ENCODE measurements at places on chromosomes 1 and 21.
A peak's percentile ranks its signal among the peaks of the same experiment; 100 is the strongest.

- peak; percentile 22 for DNase-seq
Observed at GRCh38 chr1:62337706-62338631, 18.7 kb upstream of the KANK4 start.

DNA sequence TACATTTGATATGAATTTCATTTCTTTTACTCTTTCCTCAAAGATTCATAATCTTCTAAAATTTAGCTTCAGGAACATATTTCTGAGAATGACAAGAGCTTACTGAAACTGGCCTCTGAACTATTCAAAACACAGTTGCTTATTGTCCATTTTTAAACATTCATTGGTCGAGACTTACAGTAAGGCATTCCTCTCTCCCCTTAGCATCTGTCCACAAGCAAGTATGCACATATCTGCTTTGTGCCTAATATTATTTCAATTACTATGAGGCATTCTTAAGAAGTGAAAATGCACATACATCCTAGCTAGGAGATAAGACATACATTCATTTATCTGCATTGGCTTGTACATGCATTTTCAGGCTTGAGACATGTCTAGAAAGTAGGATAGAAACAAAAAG is 488.7 kb downstream of the PTBP2 start:
- no peak for DNase-seq

- no peak for DNase-seq
Observed at GRCh38 chr1:61280452-61280851, 198.1 kb downstream of the NFIA start.

GRCh38 chr21:25054689-25055088 is 552.6 kb downstream of the MRPL39 start:
- no peak for DNase-seq

DNA sequence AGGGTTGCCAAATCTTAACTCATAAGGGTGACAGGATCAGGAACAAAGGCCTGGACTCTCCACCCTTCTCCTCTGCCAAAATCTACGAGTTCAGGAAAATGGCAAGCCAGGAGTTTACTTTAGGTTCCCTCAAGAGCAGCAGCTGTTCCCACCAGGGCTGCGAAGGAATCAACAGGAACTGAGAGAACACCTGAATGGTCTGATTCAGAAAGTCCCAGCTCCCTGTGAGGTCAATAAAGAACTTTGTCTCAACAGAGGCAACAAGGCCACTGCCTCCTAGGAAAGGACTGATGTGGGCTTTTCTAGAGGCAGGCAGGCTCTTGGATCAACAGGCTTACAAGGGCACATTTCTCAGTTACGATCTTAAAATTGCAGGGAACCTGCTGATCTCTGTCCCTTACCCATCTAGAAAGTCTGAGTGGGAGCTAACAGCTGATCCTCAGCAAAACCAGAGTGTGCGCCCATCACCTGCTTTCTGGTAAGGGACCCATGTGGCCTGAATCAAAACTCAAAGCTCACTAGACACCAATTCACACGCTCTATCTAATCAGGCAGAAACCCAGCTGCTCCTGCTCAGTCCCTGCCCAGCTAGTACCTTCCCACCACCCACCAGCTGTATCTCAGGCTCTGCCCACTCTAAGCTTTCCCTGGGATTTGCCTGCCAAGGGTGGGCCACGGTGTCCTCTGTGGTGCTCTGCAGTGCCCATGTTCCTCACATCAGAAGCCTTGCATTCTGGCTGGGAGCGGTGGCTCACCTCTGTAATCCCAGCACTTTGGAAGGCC is 83.1 kb downstream of the CAPZB start:
- no peak for DNase-seq

- peak; percentile 55 for DNase-seq
Observed at GRCh38 chr1:196180847-196181593, 427.2 kb downstream of the KCNT2 start.

DNA sequence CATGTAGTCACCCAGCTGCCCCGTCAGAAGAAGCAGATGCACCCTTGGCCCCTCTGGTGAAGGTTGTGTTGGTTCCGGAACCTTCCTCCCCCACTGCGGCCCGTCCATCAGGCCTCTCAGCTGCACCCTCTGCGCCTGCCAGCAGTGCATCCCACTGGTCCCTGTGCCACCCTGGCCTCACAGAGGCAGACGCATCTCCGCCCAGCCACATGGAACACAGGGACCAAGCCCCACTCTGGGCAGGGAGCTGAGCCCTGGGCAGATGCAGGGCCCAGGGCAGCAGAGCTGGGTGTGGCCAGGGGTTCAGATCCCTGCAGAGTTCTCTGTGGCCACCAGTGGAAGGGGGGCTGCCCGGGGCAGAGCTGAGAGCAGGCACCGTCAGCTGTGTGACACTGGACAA is 50.6 kb downstream of the SLC19A1 start:
- no peak for DNase-seq

DNA sequence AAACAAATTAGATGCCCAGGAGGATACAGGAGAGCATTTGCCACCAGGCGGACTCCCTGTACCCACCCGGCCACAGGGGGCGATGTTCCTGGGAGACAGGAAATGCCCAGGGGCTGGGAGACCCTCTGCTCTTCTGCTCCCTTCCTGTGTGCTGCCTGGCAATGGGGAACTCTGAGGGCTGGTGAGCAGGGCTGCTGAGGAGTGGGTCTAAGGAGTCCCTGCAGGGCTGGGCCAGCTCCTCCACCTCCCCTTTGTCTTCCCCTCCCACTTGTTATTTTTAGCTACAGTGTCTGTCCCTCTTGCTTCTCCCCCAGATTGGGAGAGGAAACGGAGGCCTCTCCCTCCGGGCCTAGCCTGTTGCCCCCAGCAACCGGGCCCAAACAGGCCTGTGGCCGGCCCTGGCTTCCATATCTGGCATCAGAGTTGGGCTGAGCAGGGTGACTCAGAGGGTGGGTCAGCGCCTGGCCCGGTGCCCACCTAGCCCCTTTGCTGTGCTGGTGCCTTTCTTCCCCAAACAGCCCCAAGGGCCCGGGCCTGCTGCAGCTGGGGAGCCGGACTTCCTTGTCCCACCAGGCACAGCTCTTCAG is 11.6 kb downstream of the LMNA start:
- DNase-seq = peak; percentile 91

DNA sequence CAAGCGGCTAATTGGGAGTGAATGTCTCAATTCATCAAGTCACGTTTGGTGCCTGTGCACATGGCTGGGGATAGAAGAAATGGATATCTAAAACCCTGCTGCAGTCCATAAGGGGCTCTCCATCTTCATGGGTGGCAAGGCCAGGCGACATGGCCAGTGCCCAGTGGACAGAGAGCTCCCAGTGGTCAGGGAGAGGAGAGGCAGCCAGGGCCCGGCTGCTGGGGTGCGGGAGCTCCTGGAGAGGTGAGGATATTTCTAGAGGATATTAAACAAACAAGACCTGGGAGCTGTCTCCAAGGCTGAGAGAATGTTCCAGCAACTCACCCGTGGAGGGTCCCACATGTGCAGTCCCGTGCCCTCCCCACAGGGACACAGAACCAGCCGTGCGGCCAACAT is 368.8 kb upstream of the C1orf174 start:
- no peak for DNase-seq
